Renal pelvis (tissue), 12 donors: ENCODE measurements at places on chromosomes 5 and 9. TPM values are rescaled to one million over a fixed set of nuclear protein-coding genes. Genes with fewer than 3 reads are reported as not detected.

KLF9 gene
- polyA plus RNA-seq = 6.9 TPM

DNA sequence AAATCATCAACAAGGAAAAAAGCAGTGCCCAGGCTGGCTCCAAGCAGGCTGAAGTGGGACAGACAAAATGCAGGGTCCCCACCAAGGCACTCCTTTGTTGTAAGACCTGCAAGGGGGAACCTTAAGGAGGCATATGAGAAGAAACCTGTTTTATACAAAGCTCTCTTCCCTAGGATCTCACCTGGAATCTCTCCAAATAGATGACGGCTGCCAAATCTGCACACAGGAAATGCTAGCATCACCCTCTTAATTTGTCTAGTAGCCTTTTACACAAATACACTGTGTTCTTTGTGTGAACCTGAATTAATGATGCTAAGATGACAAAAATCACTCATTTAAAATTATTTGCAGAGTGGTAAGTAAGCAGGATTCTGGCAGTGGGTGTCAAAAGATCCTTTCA lies 280.2 kb downstream of the SPOCK1 start:
- no peak for DNase-seq

DNA sequence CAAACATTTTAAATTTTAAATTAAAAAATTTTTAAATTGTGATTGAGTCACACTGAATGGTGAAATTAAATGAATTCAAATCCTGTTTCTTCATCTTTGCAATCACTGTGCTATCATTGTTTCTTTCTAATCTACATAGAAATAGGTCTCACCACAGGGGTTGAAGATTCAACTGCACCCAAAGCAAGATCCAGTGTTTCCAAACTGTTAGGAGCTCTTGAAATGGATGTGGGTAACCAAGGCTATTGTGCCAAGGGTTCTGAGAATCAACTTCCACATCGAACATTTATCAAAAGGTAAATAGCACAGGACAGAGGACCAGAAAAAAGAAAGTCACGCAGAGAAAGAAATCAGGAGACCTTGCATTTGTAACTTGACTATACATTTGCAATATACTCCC lies 172.6 kb upstream of the RASEF start:
- no peak for DNase-seq

GRCh38 chr5:40915341-40915926 lies 6.1 kb downstream of the C7 start:
- no peak for DNase-seq

DNA sequence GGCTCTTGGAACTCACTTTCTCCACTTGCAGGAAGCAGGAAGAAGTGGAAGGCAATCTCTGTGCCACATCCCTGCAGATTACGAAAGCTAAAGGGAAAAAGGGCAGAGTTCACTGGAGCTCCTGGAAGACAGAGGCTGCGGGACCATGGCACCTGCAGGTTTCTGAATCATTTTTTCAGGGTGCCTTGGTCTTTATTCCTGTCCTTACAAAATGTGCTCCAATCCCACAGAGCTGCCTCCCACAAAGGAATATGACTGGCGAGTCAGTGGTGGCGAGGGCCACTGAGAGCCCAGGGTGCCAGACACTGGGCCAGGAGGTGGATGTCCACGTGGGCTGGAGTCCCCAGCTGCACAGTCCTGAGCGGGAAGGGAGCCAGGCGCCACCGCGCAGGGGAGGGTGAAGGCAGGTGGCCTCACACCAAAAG lies 183.0 kb downstream of the FANCC start:
- DNase-seq = no peak

SPACA9 gene
- 8.9 TPM for polyA plus RNA-seq

WDR31 gene
- 8.4 TPM for polyA plus RNA-seq

TMEM171 gene
- polyA plus RNA-seq = 7.2 TPM

CORO2A gene
- 2.5 TPM for polyA plus RNA-seq

DNA sequence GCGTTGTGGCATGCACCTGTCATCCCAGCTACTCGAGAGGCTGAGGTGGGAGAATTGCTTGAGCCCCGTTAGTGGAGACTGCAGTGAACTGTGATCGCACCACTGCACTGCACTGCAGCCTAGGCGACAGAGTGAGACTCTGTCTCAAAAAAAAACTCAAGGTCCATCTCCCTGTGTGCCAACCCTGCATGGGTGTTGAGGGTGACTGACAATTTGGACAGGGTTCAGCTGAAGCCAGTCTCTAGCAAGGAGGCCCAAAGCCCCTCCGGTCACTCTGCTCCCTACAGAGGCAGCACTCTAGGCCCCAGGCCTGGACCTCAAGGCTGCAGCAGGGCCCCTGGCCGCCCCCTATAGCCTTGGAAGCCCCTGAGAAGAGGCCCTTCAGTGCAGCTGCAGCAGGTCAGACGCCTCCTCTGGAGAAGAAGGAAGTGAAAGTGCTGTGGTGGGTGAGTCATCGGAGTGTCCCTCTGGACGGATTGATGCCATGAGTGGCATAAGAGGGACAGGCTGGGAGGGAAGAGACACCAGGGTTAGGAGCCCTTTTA lies 39.2 kb upstream of the NEK6 start:
- no peak for DNase-seq

DNA sequence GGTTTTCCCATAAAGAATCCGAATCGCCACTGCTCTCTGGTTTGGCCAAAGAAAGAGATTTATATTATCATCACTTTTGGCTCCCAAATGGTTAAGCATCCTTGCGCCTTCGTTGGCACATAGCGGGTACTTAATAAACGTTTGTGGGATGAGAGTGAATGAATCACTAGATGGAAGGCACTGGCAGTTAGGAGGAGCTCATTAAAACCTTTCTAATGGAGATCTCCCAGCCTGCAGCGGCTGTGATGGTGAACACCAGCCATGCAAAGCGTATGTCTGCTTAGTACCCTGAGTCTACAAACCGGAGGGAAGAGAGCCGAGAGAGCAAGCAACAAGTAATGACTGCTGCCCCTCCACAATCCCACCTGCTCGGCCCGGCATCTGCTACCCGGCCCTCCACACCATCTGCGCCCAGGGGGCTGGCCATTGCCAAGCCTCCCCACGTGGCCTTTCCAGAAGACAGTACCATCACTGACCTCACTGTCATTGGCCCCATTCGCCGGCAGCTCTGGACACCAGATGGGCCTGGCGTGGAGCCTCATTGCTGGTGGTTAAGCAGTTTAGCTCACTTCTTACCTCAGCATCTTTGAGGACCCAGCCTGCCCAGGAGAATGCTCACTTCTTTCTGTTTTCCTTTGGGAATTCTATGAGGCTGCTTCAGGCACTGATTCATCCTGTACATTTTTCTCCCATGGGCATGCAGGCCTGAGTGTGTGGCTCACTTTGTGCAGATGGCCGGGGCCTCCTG lies 39.3 kb upstream of the ANKRD33B start:
- no peak for DNase-seq
